ENCODE measurements at places on chromosomes 12 and 14.

GRCh38 chr14:27079716-27080115, 481.9 kb upstream of the NOVA1 start:
- DNase-seq: no peak

GRCh38 chr12:32451816-32452215, 52.5 kb downstream of the FGD4 start:
- DNase-seq: no peak

GRCh38 chr12:97398704-97399103, 63.9 kb upstream of the RMST start:
- no peak for DNase-seq

- no peak for DNase-seq
Measured at GRCh38 chr12:49872381-49872780, 29.5 kb upstream of the BCDIN3D start.

DNA sequence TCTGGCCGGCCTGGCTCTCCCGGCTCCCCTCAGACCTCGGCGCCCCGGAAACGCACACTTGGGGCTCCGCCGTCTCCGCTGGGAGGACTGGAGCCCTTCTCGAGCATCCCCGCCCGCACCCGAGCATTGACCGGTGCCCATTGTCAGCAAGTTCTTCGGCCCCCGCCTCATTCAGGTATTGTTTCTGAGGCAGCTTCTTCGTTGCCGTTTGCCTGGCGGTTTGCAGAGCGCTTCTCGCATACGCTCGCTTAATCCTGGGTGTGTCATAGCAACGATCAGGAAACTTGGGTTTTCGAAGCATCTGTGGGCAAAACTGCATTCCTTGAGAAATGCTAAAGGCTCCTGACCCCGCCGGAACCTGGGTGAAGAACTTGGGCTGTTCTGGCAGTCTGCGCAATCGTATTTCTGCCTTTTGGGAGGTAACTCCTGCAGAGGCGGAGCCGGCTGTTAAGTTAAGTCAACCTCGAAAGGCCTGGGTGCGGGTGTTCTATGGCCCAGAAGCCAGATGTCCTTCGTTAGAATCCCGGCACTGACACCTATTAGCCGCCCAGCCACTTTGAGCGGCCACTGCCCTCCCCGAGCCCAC, 518 bp downstream of the GSKIP start:
- no peak for DNase-seq

GRCh38 chr12:93847517-93848474, 170.6 kb downstream of the CRADD start:
- DNase-seq: no peak

- no peak for DNase-seq
Measured at GRCh38 chr14:81366214-81366613, 33.9 kb downstream of the STON2 start.

GRCh38 chr12:47841501-47841900, 21.8 kb upstream of the HDAC7 start:
- DNase-seq: no peak

DNA sequence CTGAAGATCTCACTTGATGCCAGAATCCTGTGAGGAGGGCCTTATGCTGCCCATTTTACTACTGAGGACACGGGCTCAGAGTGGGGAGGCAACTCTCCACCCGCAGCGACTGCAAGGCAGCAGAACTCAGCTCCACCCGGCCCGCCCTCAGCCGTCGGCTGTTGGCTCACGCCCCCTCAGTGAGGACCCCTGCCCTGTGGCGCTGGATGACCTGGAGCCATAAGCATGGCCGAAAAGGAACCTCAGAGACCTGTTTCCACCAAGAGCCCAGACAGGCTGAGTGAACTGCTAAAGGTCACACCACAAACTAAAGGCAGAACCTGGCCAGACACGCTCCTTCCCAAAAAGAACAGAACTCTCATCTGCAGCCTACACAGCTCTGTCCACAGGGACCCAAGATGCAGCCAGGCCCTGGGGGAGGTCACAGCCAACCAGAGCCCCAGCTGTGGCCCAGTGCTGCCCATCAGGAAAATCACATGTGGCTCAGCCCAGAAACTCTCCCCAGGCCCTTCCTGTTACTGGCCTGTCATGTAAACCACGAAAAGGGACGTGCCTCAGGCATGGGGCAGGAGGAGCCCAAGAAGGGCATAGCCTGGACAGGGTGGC, 32.8 kb downstream of the CCNK start:
- no peak for DNase-seq

DNA sequence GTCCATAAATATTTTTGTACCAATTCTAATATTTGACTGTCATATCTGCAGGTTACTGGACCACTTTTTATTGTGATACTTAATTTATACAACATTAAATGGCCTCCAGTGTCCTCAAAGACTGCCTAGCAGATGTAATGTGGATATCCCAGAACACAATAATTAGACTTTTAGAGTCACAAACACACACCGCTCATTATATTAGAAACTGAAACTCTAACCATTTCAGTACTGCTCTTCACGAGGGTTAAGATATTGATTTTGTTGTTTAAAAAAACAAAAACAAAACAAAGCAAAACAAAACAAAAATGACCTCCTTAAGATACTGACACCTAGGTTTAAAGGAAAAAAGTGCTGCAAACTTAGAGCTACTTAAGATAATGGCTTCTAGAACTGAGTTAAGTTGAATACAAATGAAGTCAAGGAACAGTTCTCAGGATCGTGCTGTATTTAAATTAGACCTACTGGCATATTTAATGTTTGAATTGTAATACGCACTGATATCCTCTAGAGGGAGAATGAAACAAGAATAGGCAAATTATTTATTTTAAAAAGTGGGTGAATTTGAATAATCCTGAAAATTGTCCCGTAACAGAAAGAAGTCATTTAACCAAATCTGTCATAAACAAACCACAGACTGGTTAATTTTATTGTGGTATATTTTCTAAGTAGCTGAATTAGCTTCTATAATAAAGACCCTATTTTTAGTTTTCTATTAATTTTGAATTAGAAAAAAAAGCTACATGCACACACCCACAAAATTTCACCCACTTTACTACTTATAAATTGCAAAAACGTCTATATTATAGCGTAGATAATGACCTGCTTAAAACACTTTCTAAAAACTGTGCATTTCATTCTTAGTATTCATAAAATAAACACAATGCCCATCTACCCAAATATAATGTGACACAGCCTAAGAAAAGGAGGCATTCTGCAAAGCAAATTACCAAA, 395.2 kb upstream of the DCN start:
- no peak for DNase-seq

DNA sequence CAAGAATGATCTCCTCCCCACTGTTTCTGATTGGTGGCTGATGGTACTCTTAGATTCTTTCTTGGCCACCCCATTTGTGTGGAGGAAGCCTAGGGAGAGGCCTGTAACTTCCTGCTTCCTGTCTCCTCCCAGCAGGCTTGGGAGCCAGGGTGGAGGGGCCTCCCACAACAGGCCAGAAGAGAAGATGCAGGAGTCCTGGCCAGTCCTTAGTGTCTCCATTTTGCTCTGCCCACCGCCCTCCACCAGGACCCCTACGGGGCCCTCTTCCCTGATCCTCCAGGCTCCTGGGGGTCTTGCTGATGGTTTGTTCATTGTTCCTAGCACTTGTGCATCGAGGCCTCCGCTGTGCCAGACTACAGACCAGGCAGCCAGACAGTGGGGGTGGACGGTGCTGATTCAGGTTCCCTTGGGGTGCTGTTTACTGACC, 6.8 kb downstream of the TSPAN9 start:
- no peak for DNase-seq

GRCh38 chr14:104822821-104823615, 22.1 kb downstream of the ZBTB42 start:
- no peak for DNase-seq

DNA sequence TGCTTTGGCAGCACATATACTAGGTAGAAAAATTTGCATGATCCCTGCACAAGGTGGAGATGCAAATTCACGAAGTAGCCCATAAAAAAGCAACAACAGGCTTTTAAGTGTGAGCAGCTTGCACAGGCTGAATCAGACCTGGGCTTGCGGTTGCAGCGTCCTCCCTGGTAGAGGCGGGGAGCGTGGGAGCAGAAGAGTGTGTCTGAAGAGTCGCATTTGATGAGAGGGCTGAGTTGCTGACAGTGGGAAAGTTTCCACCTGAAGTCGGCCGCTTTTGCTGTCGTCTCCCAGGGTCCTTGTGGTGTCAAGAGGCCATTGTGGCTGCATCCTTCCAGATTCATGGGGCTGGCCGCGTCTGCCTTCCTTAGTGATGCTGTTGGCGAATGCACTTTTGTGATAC, 6.2 kb downstream of the AACS start:
- DNase-seq: no peak

DNA sequence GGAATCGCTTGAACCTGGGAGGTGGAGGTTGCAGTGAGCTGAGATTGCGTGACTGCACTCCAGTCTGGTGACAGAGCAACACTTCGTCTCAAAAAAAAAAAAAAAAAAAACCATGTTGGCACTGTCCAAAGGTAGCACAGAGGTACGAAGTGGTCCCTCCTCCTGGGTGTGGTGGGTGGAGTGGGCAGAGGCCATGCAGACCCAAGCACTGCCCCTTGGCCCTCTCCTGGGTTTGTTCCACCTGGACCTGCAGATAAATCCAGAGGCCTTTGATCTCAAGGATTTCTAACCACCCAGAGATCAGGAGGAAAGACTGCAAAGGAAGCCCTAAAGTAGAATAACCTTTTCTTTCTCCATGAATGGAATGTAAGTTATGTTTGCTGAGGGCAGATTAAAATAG, 8.7 kb upstream of the GALNT6 start:
- no peak for DNase-seq

DNA sequence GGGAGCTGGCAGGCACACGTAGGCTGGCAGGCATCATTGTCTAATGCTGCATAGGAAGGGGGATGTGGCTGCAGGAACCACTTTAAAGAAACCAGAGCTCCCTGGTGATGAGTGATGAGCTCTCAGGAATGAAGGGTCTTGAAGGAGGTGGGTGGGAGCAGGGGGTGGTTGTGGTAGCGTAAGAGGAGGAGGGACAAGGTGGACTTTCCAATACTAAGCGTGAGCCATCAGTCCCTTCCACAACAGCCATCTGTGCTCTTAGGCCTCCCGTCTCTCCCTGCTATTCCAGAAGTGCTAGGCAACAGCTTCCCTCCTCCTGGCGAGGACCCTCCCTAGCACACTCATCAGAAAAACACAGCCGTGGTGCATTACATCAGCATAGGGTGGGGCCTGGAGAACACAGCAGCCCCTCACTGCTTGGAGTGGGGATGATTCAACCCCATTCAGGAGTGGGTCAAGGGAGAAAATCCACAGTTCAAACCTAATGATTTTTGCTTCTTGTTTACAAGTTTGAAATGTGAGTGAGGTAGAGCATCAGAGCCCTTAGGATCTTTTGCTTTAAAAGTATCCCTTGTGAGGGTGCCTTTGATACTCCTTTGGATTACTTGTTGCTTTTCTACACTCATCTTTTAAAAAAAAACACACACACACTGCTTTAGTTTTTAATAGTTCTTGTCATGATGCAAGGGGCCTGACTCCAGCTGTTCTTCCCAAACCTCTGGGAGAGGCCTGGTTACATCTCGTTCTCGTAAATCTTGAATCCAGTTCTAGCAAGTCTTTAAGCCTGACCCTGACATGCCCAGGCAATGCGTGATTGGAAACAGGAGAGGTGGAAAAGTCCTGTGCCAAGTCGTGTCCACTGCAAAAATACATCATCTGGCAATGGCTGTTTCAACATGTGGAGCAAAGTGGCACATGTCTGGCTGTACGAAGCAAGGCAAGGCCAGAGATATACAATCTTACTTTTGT, 356.4 kb upstream of the DDHD1 start:
- no peak for DNase-seq

- DNase-seq: no peak
Measured at GRCh38 chr12:7131502-7131866, 1.3 kb downstream of the CLSTN3 start.

GRCh38 chr14:106879241-106879640, 1352.9 kb downstream of the TMEM121 start:
- DNase-seq: no peak

GRCh38 chr14:52095336-52095735, 26.5 kb upstream of the NID2 start:
- no peak for DNase-seq

All from AG04449 (cell line).